ENCODE measurements at places on chromosomes 6 and 20.

DNA sequence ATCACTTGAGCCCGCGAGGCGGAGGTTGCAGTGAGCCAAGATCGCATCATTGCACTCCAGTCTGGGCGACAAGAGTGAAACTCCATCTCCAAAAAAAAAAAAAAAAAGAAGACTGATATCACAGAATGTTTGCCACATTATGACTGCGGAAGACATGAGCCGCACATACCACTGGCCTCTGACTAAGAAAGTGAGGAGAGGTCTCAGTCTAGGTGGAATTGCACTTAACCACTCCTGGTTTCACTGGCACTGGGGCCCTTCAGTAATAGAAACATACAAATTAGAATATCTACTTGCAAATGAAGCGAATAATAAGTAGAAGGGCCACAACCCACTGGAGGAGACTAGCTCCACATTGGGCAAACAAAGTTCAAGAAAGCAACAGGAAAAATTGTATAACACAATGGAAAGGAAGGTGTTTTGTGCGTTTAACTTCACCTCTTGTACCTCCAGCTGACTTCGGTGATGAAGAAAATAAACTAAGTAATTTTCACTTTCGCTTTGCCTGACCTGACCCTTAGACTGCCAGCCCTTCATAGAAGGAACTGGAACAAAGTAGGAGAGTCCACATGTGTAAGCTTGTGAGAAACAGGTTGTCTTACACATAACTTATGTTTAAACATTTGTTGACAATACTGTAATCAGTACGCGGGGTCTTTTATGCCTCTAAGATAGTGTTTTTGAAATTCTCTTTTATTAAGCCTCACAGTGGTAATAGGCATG lies 147.5 kb upstream of the TSHZ2 start:
- no peak for DNase-seq

DNA sequence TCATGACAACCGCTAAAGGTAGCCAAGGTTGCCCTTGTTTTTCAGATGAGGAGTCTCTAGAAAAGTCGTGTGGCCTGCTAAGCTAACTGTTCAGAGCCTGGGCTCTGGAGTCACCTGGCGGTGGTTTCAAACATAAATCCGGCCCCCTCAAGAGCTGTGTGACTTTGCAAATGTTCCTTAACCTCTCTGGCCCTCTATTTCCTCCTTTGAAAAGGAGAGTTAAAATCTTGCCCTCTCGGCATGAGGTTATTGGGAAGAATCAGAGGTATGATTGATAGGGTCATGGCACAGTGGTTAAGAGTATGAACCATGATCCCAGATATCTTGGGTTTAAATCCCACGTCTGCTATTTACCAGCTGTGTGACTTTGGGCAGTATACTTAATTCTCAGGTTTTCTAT lies 5.6 kb upstream of the LBP start:
- no peak for DNase-seq

GRCh38 chr6:150332939-150333584 lies 35.8 kb upstream of the IYD start:
- DNase-seq = no peak

DNA sequence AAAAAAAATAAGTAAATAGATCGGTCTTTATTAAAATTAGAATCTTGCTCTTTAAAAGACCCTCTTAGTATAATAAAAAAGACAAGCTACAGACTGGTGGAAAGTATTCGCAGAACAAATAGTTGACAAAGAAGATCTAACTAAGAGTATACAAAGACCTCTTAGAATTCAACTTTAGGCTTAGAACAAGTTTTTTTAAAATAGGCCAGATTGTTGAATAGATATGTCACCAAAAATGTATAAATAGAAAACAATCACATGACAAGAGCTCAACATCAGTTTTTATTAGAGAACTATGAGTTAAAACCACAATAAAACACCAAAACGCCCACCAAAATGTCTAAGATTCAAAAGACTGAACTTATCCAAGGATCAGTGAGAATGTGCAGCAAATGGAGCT lies 632.7 kb upstream of the PTCHD4 start:
- DNase-seq = no peak

DNA sequence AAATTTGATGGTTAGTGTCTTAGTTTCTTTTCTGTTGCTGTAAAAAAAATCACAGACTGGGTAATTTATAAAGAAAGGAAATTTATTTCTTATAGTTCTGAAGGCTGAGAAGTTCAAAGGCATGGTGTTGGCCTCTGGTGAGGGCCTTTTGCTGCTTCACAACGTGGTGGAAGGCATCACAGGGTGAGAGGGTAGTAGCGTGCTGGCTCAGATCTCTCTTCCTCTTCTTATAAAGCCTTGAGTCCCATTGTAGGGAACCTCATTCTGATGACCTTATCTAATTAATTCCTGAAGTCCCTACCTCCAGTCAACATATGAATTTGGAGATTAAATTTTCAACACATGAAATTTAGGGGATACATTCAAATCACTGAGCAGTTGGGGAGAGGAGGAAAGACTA lies 62.0 kb downstream of the ARID1B start:
- no peak for DNase-seq

GRCh38 chr6:167108278-167108677 lies 14.6 kb upstream of the CCR6 start:
- DNase-seq = no peak

GRCh38 chr6:42249279-42249678 lies 31.6 kb upstream of the MRPS10 start:
- DNase-seq = no peak

DNA sequence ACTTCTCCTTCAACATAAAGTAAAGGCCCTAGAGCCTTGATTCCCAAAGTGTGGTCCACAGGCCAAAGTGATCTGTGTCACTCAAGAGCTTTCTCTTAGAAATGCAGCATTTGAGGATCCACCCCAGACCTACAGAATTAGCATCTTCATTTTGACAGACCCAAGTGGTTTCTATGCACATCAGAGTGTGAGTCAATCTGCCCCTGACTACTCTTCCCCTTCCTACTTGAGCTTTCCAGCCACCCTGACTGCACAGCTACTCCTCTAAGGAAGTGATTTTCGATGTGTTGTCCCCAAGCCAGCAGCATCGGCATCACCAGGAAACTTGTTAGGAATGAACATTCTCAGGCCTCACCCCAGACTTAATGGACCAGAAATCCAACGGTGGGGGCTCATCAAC lies 2.6 kb downstream of the MEP1A start:
- no peak for DNase-seq

GRCh38 chr6:135121434-135121833 lies 59.7 kb upstream of the MYB start:
- no peak for DNase-seq

- no peak for DNase-seq
Observed at GRCh38 chr6:17448165-17448564, 54.8 kb downstream of the CAP2 start.

DNA sequence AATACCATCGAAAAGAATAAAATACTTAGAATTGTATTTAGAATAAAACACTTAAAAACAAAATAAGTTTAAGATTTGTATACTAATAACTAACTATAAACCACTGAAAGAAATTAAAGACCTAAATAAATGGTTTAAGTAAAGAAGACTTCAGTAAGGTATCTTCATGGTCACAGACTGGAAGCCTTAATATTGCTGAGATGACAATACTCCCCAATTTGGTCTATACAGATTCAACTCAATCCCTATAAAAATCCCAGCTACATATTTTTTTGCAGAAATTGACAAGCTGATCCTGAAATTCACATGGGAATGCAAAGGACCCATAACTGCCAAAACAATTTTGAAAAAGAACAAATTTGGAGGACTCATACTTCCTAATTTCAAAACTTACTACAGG lies 18.9 kb downstream of the SERINC3 start:
- DNase-seq = no peak

GRCh38 chr6:142827369-142827768 lies 117.6 kb downstream of the HIVEP2 start:
- no peak for DNase-seq

Measured in AG08396 (cell line).